ENCODE measurements at places on chromosomes 5 and 9. TPM values are rescaled to one million over a fixed set of nuclear protein-coding genes. Genes with fewer than 3 reads are reported as not detected.

DNA sequence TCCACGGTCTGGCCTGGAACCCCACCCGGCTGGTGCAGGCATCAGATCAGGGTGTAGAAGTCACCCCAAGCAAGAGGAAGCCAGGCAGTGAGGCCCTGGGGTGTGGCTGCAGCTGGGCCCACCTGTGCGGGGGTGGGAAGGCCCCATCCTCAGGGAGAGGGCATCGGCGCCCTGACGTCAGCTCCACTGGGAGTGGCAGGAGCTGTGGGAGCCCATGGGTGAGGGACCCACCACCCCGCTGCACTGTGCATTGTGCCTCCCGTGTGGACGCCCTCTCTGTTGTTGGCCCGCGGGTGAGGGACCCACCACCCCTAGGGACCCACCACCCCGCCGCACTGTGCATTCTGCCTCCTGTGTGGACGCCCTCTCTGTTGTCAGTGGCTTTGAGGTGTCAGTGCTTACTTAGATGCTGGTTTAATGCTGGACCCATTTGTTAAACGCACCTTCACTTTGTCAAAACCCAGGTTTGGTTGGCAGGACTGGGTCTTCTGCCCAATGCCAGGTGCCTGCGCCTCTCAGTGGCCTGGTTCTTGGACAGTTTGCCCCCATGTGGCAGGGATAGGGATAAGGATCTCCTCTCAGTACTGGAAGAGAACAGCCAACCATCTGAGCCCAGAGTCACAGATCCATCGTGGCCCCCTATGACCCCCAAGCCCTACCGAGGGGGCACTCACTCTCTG is 6.9 kb upstream of the EXOC3 start:
- DNase-seq = no peak

DNA sequence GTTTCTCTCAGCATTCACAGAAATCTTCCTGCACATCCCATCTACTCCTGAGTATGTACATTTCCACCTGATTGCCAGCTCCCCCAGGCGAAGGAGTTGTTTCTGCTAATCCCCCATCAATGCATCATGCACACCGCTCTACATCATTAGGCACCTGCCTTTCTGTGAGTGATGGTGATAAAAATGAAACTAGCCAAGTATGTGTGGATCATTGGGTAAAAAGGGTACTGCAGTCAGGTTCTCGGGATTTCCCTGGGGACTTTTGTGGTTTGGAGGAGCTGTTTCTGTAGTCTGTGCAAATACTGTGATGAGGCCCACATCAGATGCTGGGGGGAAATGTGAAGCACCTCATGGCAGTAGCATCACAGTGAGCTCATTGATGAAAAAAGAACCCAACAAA is 30.4 kb downstream of the CAMK4 start:
- no peak for DNase-seq

- DNase-seq = no peak
Observed at GRCh38 chr5:81020478-81021167, 60.5 kb downstream of the RASGRF2 start.

GRCh38 chr5:28734396-28734795 is 1696.0 kb upstream of the CDH9 start:
- DNase-seq = no peak

GRCh38 chr5:991472-992267 is 16.9 kb upstream of the NKD2 start:
- no peak for DNase-seq

GRCh38 chr9:128481561-128481960 is 23.0 kb upstream of the GLE1 start:
- no peak for DNase-seq

- no peak for DNase-seq
Observed at GRCh38 chr5:132526974-132527564, 16.3 kb downstream of the IL5 start.

DNA sequence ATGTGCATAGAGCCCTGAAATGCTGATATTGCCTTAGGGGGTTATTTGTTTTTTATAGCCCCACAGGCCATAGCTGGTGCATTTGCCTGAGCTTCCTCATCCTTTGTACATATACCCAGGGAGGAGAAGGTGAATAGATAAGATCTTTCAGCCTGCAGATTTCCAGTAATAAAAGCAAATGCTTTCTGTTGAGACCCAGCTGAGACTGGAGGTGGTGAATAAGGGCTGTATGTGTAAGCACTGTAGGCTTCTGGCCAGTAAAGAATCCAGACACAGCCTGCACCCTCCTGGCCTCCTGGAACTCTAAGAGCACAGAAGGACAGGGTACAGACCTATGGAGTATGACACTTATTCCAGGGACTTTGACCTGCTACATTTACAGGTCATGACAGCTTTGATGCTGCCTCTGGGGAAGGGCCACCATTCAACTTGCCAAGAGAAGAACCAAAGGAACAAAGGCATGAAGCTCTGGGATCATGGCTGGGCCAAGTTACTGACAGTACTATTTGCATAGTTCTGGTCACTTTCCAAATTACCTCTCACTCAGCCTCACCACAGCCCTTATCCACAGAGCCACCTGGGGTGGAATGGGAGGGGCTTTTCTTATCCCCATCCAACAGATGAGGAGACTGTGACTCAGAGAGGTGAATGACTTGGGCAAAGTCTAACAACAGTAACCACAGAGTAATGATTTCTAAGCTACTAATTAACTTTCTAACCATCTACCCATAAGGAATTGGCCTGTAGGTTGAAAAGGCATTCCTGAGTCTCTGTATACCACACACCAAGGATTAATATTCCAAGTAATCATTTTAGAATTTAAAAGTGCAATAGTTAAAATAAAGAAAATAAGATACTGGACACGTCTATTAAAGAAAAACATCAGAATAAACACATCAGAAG is 604.5 kb upstream of the KLF4 start:
- DNase-seq = no peak

The CXCL14 gene
- 71.1 TPM for total RNA-seq

The GFI1B gene
- total RNA-seq = 0.51 TPM

The DMRT3 gene
- not detected for total RNA-seq

The LTC4S gene
- not detected for total RNA-seq
